ENCODE measurements at places on chromosomes 5 and 9. TPM values are rescaled to one million over a fixed set of nuclear protein-coding genes. Genes with fewer than 3 reads are reported as not detected.

NAIP gene
- total RNA-seq: 3.3 TPM

HSPB3 gene
- total RNA-seq: 1.0 TPM

CSNK1A1 gene
- total RNA-seq: 339 TPM

REEP2 gene
- total RNA-seq: 5.9 TPM

SUSD1 gene
- total RNA-seq: 23.2 TPM

GPSM1 gene
- 41.4 TPM for total RNA-seq

LRRC26 gene
- not detected for total RNA-seq

DOK3 gene
- total RNA-seq: 2.2 TPM

GADD45G gene
- total RNA-seq: 2.0 TPM

SHISAL2B gene
- not detected for total RNA-seq

All from placental pericyte (primary cell).